ENCODE measurements at places on chromosomes 3 and 15. TPM values are rescaled to one million over a fixed set of nuclear protein-coding genes. Genes with fewer than 3 reads are reported as not detected.

CASR gene
- not detected for total RNA-seq

ARGFX gene
- total RNA-seq = not detected

CCDC39 gene
- total RNA-seq = not detected

DNA sequence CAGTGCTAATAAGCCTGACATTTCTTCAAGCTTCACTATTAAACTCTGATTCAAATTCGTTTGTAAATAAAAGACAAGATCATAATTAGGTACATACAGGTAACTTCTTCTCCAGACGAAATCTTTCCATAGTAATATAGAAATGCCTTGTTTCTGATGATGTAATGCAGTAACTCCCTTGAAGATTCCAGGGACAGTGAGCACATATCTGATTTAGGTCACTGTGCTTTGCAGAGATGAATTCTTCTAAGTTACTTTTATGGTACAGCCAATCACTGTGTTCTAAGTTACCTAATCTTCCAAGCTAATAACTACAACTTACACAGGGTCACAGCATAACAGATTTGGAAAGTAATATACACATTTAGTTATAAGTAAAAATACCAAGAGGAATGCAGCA, 27.6 kb downstream of the SLC4A7 start:
- no peak for DNase-seq

DNA sequence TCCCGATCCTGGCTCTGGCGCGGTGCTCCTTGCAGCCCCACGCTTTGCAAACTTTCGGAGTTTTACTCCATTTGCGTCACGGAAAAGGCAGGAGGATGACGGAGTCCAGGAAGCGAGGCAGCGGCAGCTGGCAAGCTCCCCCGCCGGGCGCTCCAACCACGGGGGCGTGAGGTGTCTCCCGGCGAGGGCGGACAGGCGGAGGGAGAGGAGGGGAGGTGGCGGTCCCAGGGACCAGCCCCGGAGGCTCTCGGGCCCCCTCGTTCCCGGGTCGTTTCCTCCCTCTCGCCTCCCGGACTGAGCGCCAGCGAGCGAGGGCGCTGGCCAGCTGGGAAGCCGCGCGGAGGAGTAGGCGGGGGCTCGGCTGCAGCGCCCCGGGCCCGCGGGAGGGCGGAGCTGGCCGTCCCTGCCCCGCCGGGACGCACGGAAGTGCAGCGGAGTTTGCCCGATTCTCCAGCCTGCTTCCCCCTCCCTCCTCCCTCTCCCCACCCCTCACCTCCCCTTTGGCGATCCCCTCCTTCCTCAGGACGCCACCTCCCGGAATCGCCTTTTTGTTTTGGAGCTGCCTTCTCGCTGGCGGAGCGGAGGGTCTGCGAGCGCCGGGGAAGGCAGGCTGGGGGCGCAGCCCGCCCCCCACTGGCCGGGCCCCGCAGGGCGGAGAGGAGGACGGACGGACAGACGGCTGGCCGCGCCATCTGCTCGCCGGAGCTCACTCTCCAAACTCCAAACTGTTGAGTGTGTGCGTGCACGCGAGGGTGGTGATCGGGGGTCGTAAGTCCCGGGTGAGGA, at the start of gene SNX33:
Gene SNX33 (plus strand): TSS at position 543 of the 786 bp plus-strand sequence. CDS start 1,191 bp downstream, outside the sequence.
- DNase-seq = no peak

KCNMB2 gene
- not detected for total RNA-seq

DNA sequence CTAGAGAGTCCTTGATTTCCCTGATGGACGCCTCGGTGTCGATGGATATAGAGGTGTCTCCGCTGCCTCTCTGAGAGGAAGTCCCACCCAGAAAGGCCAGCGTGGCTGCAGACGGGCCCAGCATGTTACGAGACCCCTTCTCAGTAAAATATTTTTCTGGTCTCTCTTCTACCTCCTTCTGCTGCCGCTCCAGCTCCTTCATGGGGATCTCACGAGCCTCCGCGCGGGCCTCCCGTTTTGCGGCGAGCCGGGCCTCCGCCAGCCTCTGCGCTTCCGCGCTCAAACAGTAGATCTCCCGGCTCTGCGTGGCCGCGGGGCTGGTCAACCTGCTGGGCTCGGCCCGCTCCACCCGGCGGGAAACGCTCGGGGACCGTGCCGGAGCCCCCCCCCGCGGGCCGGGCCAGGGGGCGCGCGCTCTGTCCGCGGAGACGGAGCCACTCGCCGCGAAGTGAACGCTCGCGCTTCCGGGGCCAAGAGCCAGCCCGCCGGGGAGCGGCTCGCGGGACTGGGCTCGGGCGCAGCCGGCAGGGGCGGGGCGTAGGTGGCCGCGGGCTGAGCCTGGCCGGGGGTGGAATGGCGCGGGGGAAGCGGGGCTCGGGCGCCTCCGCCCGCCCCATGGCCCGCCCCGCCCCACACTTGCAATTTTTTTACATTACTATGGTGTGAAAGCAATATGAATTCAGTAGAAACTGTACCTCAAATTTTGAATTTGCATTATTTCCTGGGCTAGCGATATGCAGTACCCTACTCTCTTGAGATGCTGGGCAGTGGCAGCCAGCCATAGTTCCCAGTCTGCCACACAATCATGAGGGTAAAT, 10.2 kb upstream of the KCNMB3 start:
- DNase-seq = peak; percentile 11

GRCh38 chr15:71259866-71260265, 144.6 kb downstream of the THSD4 start:
- DNase-seq = no peak

DNA sequence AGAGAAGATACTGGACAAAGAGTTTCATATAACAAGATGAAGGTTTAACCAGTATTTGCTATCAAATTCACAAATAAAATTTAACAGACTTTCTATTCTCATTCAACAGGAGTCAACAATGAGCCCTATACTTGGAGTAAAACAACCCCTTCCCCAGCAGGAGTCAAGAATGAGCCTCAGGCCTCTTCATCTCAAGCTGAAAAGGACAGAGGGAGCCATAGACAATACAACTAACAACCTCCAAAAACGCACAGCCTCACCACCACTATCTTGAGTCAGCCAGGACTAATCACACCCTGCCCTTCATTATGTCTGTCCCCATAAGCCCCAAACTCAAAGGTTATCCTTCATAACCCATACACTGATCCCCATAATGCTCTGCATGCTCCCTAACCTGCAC, 36.4 kb downstream of the ETFA start:
- no peak for DNase-seq

DNA sequence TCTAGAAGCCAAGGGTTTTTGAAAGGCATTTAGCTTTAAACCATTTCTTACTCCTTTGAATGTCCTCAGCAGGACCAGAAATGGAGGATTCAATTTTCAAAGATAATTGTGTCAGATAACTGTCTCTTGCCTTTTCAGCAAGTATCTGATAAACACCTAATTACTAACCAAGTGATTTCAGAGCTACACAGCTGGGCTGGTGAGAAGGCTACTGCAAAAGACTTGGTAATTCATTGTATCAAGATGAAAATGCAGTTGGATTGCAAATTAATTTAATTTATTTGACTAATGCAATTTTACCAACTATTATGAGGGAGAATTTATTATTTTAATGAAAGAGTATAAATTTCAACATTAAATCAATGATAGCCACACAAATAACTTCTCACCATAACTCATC, 165.4 kb downstream of the ROBO1 start:
- no peak for DNase-seq

- no peak for DNase-seq
Measured at GRCh38 chr3:197305854-197306253, 7.4 kb upstream of the DLG1 start.

GRCh38 chr3:141391298-141391990, 23.1 kb downstream of the ZBTB38 start:
- DNase-seq = no peak

DNA sequence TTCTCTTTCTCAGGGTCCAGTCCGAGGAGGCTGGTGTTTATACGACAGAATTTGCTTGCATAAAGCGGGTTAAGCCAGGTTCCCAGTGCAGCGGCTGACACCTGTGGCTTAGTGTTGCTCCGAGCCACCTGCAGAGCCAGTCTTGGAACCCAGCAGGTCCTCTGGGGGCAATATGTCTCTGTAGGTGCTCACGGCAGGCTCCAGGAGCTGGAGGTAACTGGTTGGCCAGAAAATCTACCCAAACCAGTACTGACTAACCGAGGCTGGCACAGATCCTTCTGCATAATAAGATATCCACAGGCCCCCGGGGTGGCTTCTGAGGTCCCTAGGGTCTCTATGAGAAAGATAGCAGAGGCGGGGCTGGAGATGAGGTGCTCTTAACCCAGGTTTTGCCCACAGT, 3.2 kb downstream of the MGLL start:
- DNase-seq = no peak

- DNase-seq = no peak
Measured at GRCh38 chr3:197465996-197466549, 89.7 kb downstream of the BDH1 start.

DNA sequence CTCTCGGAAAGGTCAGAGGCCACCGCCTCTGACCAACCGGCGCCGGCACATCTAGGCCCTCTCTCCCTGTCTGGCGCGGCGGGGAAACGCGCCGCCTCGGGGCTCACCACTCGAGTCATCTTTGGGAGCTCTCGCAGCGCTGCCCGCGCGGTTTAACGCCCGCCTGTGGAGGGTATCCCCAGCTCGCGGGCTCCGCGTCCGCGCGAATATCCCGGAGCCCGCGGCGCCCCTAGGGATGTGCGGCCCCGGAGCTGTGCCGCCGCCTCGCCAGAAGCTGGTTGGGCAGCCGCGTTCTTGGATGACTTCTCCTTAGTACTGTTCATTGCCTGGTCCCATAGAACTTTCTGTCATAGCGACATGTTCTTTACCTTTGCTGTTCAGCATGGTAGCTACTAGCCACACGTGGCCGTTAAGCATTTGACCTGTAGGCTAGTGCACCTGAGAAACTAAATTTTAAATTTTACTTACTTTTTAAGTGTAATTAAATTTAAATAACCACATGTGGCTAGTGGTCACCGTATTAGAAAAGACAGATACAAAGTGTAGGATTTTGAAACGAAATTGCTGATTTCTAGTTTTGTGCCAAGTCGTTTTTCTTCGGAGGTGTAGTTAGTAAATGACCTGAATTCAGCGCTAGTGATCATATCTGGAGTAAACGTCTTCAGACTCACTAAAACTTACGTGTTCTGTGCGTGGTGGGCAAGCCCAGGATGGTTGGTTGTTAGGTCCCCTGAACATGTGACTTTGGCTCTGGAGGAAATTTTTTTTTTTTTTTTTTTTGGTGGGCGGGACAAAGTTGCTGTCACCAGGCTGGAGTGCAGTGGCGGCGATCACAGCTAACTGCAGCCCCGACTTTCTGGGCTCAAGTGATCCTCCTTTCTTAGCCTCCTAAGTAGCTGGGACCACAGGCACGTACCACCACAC, 835 bp downstream of the ARIH2 start:
- DNase-seq = no peak

- no peak for DNase-seq
Measured at GRCh38 chr3:193827040-193827669, 234.1 kb downstream of the OPA1 start.

GRCh38 chr3:108673988-108674661, 83.1 kb downstream of the RETNLB start:
- DNase-seq = no peak

- DNase-seq = no peak
Measured at GRCh38 chr3:48338635-48339034, 5.2 kb upstream of the SPINK8 start.

- no peak for DNase-seq
Measured at GRCh38 chr3:4738737-4739274, 240.4 kb upstream of the BHLHE40 start.

DNA sequence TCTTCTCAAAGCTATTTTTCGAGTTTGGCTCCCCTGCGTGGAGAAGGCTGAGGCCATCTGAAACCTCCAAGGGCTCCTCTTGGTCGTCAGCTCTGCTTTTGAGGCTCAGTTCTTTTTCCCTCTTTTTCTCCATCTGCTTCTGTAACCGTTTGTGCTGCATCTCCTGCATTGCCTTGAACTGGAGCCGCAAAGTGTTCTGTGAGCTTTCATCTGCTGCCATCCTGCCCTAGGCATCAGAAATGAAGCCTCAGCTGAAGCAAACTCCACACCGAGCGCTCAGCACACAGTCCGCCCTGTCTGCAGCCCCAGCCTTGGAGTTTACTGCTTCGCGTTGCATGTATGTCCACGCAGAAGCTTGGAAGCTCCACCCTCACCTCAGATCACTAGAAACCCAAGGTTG, 14.9 kb downstream of the CCDC13 start:
- DNase-seq = no peak

DNA sequence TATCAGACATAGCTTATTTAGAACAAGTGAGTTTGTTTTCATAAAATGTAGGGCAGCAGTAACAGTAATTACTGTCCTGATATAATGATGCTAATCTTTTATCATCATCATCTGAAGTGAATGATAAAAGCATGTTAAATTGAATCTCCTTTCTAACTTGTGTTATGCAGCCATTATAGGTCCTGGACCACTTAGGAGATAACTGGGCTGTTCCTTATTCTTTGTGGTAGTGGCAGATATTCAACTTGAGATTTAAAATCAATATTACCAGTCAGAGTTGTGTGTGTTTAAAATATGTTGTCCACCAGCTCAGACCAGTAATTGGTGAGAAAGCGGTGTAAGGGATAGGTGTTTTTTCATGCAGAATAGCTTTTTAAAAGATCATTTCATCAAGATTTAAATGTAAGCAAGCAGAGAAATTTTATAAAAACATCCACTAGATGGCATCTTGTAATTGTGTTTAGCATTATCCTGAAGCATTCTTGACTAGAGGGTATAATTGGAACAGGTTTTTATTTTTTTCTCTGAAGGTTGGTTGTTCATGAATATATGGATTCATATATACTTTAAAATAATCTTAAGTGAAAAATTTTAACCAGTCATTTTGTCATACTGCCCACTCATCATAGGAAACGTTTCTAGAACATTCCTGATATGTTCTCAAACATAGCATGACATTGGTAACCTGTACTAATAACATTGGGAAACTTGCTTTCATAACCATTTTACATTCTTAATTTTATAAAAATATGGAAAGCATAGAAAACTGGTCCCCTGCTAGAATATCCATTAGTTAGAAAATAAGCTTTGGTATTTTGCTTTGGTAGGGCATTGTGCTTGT, 153.9 kb downstream of the BBX start:
- DNase-seq = no peak

DNA sequence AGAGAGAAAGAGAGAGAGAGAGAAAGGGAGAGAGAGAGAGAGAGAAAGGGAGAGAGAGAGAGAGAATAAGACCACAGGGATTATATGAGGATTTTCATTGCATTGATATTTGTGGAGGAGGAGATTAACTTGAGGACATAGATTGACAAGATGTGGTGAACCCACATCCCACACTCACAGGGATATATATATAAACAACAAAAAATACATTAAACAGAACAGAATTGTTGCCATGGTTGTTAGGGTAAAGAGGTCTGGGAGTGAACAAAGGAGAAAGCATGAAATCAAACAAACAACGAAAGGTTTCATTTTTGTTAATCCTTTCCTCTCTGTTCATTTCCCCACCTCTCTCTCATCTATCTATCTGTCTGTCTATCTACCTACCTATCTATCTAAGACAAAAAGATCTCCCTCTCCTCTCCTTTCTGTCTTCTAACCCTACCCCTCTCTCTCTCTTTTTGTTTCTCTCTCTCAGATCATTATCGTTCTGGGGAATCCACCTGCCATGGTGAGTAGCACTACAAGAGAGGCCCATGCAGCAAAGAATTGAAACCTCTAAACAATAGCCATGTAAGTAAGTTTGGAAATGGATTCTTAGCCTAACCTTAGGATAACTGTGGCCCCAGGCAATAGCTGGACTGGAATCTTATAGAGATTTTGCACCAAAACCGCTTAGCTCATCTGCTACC, 280.9 kb downstream of the RAP2B start:
- DNase-seq = no peak

ZBTB38 gene
- total RNA-seq = 169 TPM

GRCh38 chr3:172911142-172911541, 160.6 kb downstream of the ECT2 start:
- DNase-seq = no peak

STRC gene
- total RNA-seq = 1.1 TPM

C3orf49 gene
- total RNA-seq = not detected

- DNase-seq = no peak
Measured at GRCh38 chr3:174662653-174663052, 196.5 kb upstream of the NAALADL2 start.

CYP1A2 gene
- not detected for total RNA-seq
